Stimulated activated naive B cell treated with anti-CD40 and anti-IgM and Interleukin-4, amounts not matched to agents 10 μg/mL and 1 μg/mL and 100 μg/mL, for 72 hours (primary cell): ENCODE measurements at places on chromosomes 7 and 10.

DNA sequence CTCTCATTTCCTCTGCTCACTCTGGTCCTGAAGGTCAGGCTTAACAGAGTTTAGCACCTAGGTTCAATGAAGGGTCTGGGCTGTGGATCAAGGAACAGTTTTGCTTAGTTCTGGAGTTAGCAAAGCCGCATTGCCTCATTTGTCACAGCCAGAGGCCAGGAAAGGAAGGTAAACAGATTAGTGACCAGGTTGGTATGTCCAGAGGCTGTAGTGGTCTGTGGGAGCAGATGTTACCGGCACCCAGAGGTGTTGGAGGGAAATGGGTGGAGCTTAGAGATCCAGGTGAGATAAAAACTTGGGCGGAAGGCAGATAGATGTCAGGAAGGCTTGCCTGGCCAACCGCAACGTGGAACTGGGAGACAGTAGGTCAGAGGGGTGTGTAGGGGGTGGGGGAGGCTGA is 36.6 kb upstream of the ZMIZ2 start:
- DNase-seq = no peak

DNA sequence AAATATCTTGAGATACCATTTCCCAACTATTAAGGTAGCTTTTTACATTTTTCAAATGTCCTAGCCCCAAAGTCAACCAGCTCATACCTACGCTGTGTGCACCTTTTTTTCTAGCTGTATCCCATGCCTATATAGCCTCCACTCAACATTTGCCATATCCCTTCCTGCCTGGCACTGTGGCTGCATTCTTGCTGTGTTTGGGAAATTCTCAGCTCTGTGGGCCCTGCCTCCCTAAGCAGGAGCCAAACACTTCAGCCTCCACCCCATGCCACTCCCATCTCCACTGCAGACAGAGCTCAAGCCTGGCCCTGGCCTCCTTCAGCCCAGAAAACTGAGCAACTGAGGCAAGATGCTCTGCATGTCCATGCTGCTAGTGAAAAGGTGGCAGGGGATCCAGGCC is 141.3 kb downstream of the RAB11FIP2 start:
- no peak for DNase-seq

GRCh38 chr10:4804465-4804864 is 21.5 kb upstream of the AKR1E2 start:
- no peak for DNase-seq

DNA sequence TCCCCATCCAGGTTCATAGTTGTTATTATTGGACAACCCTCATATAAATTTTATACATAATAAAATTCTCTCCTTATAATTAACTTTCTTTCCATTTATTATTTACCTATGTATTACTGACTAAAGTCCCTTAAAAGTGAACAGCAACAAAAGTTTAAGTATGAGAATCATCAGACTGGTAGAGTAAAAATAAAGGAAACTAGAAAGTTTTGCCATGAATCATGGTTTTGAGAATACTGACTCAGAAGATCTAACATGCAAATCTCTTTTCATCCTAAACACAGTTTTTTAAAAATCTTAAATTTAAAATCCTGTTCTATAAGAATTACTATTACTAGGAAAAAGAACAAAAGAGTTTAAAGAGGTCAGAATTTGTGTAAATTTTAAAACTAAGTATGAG is 32.1 kb downstream of the HERC4 start:
- no peak for DNase-seq

DNA sequence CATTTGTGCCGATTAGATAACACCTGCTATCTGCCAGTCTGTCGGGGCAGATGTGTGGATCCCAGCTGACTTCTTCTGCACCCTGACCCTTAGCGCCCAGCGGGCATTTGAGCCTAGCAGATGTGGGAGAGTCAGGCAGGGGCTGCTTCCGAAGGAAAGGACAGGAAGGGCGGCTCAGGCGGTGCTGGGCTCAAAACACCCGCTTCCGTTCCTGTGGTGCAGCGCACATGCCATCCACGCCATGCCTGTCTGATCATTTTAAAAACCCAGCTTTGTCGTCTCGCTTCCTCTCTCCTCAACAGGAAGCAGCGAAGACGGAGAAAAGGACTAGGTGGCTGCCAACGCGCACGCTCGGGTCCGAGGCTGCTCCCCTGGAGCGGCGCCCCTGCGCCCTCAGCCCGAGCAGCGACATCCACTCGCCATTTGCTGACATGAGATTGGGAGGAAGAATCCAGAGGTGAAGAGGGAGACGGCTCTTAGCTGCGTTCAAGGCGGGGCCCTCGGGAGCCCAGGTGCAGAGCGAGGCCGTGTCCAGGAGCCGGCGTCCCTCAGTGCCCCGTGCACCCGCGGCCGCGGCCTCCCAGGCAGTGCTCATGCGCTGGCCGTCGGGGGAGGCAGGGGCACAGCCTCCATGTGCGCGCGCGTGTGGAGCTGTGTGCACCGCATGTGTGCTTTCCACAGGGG is 5.9 kb upstream of the BHLHA15 start:
- DNase-seq = no peak

GRCh38 chr10:1057106-1057657 is 997 bp downstream of the WDR37 start:
- DNase-seq = no peak

GRCh38 chr10:964321-964987 is 23.8 kb upstream of the GTPBP4 start:
- no peak for DNase-seq

DNA sequence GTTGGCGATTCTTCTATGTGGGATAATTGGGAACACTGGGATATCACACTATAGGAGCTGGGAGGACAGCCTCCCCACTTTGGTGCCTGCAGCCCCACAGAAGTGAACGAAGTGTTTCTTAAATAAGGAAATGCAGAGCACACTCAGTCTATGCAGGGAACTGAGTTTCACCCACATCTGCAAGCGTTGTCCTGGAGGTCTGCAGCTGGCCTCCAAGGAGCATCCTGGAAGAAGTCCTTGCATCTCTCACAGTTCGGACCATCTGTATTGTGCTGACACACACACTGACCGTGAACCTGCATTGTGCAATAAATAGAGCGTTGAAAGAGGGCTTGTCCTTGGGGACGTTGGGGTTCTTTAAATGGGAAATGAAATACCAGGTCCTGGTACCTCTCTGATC is 25.8 kb downstream of the LAMB4 start:
- no peak for DNase-seq

DNA sequence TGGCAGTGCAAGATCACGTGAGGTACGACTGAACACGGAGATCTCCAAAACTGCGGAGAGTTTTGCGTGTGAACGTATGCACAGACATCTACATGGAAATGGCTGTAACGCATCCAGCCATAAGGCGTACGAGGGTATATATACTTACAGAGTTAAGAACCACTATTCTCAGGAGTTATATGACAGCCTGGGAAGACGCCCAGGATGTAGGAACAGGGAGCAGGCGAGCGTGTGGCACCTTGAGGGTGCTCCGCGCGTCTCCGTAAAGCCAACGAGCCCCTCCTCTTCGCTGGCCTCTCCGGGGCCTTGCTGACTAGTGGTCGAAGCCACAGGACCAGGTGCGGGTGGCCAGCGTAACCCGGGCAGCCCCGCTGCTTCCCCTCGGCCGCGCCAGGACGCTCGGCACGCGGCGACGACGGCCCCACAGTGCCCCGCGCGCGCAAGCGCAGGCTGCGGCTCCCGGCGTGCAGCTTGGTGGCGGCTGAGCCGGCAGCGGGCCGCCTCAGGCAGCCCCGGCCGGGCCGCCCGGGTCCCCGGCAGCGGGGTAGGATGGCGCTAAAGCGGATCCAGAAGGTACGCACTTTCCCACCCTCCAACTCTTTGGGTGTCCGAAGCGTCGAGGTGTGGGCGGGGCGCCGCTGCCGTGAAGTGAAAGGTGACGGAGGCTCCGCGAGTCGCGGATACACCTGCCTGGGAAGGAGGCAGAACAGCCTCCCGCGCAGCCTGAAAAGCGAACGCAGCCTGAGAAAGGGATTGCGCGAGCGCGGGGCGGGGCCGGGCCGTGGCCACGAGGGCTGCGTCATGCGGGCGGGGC is at the start of gene UBE2D4:
Gene UBE2D4, plus strand, starts transcription at position 453 of the 814 bp plus-strand sequence. Its CDS starts 97 bp downstream, at position 550.
- peak; percentile 87 for DNase-seq

DNA sequence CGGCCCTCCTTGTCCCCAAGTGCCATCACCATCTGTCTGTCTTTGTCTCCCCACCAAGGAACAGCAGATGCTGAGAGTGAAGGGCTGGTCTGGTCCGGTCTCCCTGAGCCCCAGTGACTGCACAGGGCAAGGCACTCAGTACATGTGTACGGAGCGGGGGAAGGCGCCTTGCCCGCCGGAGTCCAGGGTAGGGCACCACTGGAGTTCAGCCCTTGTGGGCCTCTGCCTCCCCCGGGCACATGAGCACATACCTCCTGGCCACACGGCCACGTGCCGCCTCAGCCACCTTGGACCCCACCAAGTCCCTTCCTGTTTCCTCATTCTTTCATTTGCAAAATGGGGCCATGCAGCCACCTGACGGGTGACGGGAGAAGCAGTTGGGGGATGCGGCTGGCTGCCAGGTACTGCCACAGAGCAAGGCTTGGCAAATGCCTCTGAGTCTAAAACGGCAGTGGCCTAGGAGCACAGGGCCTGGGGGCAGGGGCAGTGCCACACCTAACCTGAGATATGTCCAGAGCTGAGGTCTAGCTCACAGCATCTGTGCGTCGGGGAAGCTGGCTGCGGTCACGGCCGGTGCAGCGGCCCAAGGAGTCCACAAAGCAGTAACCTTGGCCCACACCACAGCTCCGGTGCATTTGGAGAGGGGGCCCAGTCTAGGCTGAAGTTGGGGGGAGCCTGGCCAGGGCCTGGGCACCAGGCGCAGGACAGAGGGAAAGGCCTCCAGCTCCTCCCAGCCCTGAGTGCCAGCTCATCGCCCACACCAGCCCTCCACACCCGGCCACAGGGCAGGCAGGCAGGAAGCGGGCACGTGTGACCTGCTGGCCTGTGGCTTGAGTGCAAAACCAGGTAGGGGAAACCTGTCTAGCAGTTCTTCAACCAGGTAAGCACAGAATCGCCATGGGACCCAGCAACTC is 5.2 kb downstream of the ADAP1 start:
- no peak for DNase-seq

DNA sequence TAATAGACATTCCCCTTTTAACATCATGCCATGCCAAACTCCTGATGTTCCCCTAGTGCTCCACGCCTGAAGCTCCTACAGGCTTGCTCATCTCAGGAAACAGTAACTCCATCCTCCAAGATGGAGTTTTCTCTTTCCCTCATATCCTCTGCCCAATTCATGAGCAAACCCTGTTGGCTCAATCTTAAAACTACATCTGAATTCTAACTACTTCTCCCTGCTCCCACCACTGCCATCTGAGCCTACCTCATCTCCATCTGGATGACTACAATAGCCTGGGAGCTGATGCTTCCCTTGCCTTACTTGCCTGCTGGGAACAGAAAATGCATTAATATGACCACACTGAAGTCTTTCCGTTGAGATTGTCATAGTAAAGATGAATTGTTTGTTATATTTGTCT is 271.7 kb upstream of the MKLN1 start:
- no peak for DNase-seq

GRCh38 chr7:141928845-141929195 is 12.6 kb downstream of the OR9A4 start:
- no peak for DNase-seq

GRCh38 chr7:112726076-112726475 is 64.1 kb downstream of the TMEM168 start:
- no peak for DNase-seq

GRCh38 chr7:40475681-40475982 is 340.8 kb downstream of the SUGCT start:
- no peak for DNase-seq

DNA sequence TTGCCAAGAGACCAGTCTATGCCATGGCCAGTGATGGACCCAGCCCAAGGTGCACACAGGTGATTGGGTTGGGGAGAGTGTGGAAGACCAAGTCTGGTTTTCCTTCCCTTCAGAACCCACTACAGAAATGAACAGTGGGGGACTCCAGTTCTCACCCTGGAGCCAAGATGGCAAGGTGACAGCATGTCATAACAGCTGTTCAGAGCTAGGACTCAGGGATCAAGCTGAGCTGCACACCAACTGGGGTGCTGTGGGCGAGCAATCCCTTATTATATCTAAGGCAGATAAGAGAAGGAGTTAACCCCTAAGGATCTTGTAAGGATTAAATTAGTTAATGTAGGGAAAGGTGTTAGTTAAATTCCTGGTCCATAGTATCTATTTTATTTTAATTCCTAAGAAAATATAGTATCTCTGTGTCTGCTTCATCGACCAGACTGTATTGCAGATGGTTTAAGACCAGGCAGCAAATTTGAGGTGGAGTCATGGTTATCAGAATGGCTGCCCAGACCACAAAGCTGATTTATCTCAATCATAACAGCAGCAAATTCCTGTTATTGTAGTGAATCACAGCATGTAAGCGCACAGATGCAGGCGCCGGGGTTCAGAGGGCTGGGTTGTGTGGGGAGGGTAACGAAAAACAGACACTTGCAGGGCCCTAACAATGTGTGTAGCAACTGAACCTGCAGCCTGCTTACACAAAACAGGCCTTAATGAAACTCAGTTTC is 208.7 kb upstream of the ZNF32 start:
- DNase-seq = no peak

GRCh38 chr10:130726996-130727725 is 584.4 kb downstream of the TCERG1L start:
- DNase-seq = no peak

DNA sequence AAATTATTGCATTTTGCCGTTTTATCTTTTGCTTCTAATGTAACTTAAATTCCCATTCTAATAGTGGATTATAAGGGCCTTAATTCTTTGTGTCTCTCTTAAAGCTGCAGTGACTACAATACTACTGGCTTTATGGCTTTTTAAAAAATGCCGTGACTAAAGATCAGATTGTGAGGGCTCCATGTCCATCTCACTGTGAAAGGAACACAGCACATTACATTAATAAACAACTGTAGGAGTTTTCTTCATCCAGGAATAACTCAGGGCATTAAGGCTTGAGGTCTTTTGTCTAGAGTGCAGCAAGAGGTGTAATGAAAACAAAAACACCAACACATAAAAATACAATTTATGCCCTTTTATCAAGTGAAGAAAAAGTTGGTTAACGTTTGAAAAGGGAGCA is 205.3 kb downstream of the SKAP2 start:
- DNase-seq = no peak

DNA sequence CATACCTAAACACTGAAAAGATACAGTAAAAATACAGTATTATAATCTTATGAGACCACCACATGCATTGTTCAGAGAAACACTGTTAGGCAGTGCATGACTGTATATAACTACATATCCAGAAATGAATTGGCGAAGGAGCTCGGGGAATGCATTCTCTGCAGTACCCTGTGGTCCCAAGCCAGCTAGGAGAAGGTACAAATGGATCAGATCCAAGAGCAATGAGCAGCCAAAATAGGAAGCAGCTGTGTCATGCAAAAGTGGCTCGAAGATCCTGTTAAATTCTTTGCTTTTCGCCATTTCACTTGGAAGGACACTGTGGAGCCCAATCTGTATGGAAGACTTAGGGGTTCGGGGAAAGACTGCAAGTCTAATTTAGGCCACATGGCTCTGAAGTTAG is 334.8 kb downstream of the TNS3 start:
- DNase-seq = no peak

DNA sequence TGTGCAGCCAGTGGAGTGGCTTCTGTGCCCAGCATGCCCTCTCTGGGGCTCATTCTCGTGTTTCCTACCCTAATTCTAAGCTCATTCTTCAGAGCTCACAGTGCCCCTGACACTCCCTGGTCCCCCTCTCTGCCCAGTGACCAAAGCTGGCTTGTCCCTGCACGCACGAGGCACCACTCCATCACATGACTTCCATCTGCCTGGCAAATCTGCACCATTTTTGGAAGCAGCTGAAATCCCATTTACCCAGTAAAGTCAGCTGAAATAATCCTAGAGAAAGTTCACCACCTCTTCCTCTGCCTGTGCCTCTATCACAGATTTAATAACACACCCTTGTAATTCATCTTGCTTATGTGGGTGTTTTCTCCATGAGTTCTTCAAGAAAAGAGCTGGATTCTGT is 616.9 kb downstream of the PTPRN2 start:
- DNase-seq = no peak
